ENCODE measurements at places on chromosomes 2 and 18. TPM values are rescaled to one million over a fixed set of nuclear protein-coding genes. Genes with fewer than 3 reads are reported as not detected.

The SULT1C3 gene
- total RNA-seq = 0.98 TPM

The ALK gene
- 0.25 TPM for total RNA-seq

The AQP4 gene
- not detected for total RNA-seq

The GYPC gene
- 7.2 TPM for total RNA-seq

The GPR39 gene
- total RNA-seq = 22.3 TPM

The DNER gene
- 0.40 TPM for total RNA-seq

The GATA6 gene
- 57.8 TPM for total RNA-seq

The ATP9B gene
- total RNA-seq = 29.2 TPM

The TSPYL6 gene
- not detected for total RNA-seq

The TANC1 gene
- 37.4 TPM for total RNA-seq

DNA sequence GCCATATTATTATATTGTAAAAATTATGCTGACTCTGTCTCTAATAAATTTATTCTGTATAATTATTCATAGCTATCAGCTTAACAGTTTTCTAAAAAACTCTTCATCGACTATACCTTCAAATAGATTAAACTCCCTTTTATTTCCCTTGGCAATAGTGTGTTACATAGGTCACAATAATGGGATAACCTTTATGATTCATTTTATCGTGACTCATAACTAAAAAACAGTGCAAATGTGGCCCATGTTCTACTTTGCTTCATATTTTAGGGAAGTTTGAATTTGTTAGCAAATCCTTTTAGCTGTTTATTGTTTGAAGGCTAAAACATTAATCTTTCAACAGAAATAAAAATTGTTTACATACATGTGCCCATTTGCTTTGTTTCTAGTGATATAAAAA, 783.2 kb upstream of the CDH2 start:
- no peak for DNase-seq

DNA sequence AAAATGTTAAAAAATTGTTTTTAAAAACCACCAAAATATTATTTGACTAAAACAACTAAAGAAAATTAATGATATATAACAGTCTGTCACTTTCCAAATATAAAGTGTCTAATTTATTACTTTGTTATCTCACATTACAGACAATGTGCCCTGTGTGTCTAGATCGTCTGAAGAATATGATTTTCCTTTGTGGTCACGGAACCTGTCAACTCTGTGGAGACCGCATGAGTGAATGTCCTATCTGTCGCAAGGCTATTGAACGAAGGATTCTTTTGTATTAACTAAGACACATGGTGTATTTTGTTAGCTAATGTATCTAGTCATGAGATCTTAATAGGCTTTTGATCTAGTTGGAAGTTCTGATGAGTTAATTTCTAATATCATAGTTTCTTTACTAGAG, 123.8 kb downstream of the MIB1 start:
- no peak for DNase-seq

DNA sequence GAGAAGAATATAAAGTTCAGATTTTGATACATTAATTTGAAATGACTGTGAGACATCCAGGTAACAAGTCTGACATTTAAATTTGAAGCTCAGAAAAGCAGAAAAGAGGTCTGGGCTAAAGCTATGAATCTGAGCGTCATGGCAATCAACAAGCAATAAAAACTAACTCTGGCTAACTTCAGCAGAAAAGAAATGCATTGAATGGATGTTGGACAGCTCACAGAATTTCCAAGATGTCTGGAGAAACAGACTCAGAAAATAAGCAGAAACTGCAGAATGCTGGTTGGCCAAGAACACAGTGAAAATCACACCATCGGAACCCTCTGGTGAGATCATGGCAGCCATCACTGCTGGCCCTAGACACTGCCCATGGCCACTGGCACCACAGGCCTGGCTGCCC, 366.6 kb downstream of the METTL4 start:
- no peak for DNase-seq

GRCh38 chr2:152395103-152395502, 60.1 kb downstream of the FMNL2 start:
- DNase-seq = no peak

DNA sequence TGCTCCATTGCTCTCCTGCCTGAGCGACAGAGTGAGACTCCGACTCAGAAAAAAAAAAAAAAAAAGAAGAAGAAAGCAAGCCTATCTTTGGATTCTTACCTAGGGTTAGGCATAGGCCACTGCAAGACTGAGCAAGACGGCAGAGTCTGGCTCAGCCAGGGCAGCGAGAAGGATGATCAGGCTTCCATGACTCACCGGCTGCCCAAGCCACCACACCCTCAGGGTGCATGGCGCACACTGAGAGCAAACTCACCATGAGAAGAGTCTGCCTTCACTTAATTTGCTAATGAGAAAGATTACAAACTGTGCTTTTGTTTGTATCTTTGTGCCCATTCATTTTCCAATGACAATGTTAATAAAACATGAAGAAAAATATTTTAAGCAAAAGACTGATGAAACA, 8.2 kb downstream of the FAM110C start:
- DNase-seq = no peak

- DNase-seq = no peak
Measured at GRCh38 chr2:64742678-64743077, 89.0 kb upstream of the SERTAD2 start.

DNA sequence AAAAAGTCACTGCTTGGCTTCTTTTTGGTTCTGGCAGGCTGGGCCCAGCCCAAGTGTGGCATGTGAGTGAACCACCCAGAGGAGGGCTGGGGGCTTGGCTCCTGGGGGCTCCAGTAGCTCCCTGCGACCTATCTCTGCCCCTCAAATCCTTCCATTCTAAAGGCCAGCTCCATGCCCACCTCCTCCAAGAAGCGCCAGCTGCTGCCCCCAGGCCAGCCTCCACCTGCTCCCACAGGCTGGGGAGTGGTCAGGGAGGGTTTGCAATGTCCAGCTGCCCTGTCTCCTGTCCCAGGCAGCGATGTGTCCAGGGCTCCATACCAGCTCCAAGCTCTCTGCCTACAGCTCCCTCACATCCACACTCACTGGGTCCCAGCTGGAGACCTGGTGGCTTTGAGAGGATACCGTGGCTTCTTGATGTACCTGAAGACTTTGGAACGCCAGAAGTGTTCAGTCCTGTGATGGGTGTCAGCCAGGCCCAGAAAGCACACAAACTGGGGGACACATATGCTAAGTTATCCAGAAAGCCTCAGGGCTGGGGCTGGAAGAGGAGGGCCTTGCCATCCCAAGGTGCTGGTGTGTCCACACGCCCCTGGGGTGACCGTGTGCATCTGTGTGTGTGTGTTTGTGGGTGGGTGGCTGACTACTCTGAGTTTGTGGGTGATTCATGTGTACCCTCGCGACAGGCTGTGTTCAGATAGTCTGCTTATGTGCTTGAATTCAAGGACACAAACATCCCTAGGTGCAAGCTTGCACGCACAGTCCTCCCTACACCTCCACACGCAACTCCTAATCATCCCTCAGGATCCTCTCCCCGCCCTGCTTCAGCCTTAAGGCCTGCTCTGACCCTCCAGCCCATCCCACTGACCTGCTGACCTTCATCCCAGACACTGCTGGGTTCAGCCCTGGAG, 33.4 kb downstream of the ZFP36L2 start:
- DNase-seq = peak; percentile 50

- DNase-seq = no peak
Measured at GRCh38 chr2:120887320-120887697, 151.6 kb downstream of the GLI2 start.

- no peak for DNase-seq
Measured at GRCh38 chr2:160650196-160651118, 156.8 kb upstream of the RBMS1 start.

DNA sequence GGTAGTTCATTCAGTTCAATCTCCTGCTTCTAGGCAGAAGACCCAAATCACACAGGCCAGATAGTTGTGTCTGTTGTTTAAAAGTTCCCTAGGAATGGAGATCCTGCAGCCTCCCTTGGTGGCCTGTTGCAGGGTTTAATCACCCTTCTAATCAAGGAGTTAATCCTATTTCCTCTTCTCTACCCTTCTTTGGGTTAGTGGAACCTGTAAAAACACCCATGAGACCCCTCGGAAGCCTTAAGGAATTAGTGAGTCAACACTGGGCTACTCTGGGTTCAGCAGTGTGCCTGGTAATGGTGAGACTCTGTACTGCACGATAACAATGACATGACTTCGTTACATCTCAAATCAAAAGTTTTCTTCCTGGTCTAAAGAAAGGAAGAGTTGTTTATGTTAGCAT, 217.6 kb upstream of the NRP2 start:
- DNase-seq = no peak

- no peak for DNase-seq
Measured at GRCh38 chr2:212708355-212708754, 169.8 kb upstream of the ERBB4 start.

DNA sequence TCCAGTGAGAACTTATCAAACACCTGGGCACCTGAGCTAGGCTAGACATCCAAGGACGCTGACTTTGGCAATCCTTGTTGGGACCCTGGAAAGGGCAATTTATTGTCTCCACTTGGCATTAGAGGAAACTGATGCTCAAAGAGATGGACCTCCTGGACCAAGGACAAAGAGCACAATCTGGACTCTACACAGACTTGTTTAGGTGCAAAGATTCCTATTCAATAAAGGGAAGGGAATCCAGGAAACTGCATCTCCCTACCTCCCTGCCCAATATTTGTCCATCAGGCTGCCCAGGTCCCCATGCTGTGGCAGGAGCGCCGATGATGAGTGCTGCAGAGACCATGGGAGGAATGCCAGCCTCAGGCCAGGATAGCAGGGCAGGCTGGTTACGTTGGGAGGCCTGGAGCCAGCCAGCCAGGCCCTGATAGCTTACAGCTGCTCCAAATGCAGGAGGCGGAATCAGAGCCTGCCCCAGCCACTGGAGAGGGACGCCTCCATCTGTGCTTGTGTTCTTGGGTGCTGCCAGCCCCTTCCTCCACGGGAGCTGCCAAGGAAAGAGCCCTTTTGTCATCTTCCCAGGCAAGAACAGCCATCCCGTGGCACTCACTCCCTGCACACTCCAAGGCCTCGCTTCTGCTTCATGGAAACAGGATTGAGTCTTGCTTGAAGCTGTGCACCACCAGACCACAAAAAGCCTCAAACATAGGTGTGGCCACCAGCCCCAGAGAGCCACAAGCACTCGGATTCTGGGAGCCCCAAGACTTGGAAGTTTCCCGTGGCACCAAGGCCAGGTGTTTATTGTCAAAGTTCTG, 60.0 kb downstream of the HS1BP3 start:
- peak; percentile 8 for DNase-seq

GRCh38 chr2:234422273-234422732, 74.6 kb downstream of the ARL4C start:
- no peak for DNase-seq

- DNase-seq = no peak
Measured at GRCh38 chr2:14843507-14844204, 211.1 kb downstream of the LRATD1 start.

GRCh38 chr2:119010336-119010735, 68.3 kb downstream of the MARCO start:
- no peak for DNase-seq

GRCh38 chr2:187502467-187502866, 51.8 kb downstream of the TFPI start:
- DNase-seq = no peak

- DNase-seq = no peak
Measured at GRCh38 chr2:168729455-168729854, 73.0 kb upstream of the NOSTRIN start.

DNA sequence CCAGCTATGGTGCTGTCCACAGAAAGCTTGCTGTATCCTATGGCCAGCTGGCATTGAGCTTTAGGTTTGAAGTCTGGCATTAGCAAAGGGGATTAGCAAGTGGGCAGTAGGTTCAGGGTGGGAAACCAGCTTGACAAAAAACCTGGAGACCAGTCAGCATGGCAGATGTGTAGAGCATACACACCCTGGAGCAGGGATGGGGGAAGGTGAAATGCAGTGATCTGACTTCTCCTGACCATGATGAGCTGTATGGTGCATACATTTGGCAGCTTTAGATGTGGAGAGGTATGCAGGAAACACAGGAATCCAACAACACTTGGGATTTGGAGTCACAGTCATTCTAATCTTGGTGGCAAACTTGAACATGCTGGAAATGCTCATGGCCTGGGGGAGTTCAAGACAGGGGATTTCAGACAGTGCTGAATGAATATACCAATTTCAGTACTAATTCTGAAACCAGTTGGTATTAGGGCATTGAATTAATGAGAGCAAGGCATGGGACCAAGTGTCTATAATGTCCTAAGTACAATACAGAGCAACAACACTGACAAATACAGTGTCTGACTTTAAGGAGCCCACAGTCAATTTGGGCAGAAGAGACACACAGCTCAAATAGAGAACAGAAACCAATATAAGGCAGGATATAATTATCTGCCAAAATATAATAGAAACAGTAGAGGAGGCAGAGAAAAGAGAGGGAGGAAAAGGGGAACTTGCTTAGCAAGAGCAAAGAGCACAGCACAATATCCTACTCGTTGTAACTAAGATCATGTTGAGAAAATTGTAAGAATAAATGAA, 11.8 kb downstream of the ARHGAP15 start:
- DNase-seq = no peak

DNA sequence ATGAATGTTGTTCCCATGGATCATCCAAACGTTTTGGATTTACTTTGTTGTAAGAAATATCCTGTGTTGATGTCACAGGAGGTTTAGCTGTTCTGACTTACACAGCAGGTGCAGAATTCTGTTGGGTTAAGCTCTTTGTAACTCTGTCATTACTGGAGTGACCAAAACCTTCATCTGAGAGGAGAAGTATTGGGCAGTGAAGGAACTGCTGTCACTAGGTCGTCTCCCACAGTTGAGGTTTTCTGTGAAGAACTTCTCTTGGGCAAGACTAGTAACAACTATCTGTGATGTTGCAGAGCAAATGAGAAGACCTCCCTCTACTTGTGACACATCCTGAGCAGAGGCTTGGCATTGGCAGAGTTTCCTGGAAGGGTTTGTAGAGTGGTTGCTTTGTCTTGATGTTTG, 2.9 kb downstream of the SPTBN1 start:
- DNase-seq = no peak

GRCh38 chr2:181258720-181259119, 198.5 kb upstream of the ITGA4 start:
- no peak for DNase-seq

DNA sequence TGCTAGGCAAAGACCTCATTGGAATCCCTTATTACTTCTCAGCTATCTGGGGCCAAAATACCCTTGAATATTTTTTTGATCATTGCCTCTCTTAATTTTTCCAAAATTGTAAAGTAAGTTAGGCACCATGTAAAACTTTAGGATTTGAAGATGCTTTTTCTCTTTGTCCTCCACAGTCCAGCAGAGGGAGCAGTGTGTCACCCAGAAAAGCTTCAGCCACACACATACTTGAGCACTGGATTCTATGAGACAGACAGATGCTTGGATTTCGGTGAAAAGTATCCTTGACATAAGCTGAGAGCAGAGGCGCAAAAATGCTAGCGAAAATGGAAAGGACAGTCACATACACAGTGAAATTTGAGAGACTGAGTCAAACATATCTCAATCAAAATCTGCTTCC, 74.7 kb upstream of the KCNJ3 start:
- peak; percentile 25 for DNase-seq

GRCh38 chr2:145759228-145759915, 1239.5 kb upstream of the ZEB2 start:
- no peak for DNase-seq

Data from left colon (tissue), 2 donors.